ENCODE measurements at places on chromosomes 6 and 20. TPM values are rescaled to one million over a fixed set of nuclear protein-coding genes. Genes with fewer than 3 reads are reported as not detected.

- no peak for DNase-seq
Observed at GRCh38 chr6:155449450-155450239, 6.0 kb downstream of the NOX3 start.

GRCh38 chr20:43955062-43955749 lies 40.6 kb downstream of the TOX2 start:
- no peak for DNase-seq

DNA sequence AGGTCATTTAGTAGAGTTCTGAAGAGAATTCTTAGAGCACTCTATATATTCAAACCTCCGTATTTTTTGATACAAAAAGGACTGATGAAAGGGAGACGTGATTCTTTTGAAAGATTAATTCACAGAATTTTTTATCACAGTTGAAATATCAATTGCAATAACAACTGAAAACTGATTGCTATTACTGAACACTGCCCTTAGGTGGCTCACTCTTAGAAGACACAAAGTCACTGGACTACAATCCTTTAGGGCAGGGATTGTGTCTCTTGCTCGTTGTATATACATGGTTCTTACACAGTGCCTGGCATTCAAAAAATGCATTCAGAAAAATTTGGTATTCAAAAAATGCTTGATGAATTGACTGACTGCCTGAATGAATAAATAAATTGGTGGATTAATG lies 17.1 kb upstream of the CALHM6 start:
- DNase-seq = no peak

DNA sequence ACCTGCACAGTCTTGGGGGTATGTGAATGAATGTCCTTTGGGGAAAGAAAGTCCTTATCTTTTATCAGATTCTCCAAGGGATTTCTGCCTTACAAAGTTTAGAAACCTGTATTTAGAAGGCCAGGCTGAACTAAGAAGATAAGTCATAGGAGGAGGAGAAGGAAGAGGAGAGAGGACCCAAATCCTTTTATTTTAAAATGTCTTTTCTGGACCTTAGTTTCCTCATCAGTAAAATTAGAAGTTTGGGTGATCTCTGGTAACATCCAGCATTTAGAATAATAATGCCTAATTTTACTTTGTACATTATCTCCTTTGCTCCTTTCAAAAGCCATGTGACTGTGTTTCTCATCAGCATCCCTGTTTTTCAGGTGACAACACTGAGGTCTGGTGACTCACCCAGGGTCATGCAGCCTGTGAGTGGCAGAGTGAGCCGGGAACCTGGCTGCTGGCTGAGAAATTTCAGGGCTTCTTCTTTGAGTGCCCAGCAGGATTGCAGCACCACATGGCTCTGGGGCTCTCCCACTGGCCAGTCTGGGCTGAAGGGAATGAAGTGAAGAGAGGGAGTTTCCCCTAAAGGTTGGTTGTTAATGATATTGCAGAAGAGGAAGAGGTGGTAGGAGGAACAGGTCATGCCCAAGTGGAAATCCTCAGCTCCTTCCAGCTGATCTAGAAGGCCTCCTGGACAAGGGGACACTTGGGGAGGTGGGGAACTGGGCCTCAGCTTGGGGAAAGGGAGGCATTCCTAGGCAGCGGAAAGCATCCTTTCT lies 34.0 kb downstream of the VEGFA start:
- DNase-seq = no peak

- no peak for DNase-seq
Observed at GRCh38 chr6:14664621-14665315, 547.2 kb downstream of the CD83 start.

DNA sequence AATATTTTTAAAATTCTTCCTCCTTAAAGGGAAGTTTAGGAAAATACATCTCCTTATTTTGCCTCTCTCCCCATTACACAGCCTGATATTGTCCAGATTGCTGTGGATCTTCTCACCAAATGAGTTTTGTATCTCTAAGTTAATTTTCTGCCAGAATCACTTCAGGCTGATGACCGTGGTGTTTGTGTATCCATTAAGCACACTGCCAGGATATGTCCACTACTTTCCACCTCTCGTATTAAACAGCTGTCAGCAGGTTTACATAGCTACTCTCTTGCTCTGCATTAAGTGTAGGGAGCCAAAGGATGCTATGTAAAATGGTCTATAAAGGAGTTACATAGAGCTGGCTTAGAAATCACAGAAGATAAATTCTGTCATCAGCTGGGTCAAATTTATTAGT lies 201.1 kb downstream of the ZFAND3 start:
- no peak for DNase-seq

DNA sequence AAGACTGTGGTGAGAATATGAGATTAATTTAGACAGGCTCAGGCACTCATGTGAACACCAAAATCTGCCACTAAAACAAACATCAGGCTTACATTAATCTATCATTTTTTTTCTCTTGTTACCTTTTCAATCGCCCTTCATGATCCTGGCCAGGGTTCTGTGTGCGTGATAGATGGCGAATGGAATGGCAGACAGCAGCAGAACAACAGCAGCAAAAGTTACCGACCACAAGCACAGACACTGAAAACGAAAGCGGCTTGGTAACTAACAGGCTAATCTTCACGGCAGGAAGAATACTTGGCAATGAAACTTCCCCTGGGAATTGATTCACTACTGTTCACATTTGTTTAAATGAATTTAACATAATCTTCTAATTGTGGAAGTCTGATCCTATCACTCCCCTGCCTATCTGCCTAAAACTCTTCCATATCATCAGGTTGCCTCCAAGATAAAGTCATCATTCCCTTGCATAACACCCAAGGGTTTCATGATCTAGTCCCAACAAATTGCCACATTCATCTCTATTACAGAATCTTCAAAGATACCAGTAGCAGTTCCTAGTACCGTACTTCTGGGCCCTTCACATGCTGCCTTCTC lies 28.7 kb downstream of the PTPRK start:
- DNase-seq = peak; percentile 52

DNA sequence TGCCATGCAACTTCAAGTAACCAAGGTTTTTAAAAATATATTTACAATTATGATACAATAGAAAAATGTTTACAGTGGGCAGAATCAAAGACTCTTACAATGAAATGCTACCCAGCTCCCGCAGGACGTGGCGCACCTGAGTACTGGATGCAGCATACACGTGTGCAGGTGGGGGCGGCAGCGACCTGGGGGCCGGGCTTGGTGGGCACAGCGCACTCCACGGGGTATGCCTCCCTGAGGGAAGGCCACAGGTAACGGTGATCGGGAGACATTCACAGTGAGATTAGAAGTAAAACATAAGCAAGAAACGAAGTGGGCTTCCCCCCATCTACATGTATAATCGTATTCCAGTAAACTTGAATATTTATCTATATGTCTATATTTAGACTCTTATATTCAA lies 54.2 kb downstream of the WDR27 start:
- DNase-seq = no peak

- DNase-seq = peak; percentile 83
Observed at GRCh38 chr20:62603021-62603906, 39.0 kb upstream of the SLCO4A1 start.

DNA sequence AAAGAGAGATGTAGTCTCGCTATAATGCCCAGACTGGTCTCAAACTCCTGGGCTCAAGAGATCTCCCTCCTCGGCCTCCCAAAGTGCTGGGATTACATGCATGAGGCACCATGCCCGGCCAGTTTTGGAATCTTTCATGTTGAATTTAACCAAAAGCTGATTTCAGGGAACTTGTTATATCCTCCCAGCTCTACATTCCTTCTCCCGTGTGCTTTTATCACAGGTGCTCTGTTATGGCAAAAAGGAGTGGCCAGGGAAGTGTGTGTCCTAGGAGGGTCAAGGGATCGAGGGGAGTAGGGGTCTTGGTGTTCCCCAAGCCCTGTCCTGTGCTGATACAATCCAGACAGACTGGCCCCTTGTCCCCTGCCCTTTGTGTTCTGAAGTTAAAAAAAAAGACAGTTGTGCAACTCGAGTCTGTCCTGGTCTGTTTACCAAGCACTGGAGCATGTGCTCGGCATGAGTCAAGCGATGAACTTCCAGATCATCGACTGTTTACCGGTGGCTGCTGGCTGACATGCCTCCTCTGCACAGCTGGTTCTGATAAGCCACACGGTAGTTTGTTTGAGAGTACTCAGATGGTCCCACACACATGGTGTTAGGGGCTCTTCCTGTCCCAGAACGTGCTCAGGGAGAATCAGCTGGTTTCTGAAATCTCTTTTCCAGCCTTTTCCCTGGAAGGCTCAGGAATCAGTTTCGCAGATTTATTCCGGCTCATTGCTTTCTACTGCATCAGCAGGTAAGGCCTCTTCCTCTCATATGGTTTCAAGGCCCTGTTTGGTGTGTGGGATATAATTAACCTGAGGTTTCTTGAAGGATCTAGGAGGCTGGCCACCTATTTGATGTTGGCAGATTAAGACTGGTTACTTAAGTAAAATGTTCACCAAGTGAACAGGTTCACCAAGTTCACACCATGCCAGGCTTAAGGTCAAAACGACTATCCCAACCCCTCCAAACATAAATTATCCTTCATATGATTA lies 52.6 kb upstream of the NAA20 start:
- DNase-seq = no peak

DNA sequence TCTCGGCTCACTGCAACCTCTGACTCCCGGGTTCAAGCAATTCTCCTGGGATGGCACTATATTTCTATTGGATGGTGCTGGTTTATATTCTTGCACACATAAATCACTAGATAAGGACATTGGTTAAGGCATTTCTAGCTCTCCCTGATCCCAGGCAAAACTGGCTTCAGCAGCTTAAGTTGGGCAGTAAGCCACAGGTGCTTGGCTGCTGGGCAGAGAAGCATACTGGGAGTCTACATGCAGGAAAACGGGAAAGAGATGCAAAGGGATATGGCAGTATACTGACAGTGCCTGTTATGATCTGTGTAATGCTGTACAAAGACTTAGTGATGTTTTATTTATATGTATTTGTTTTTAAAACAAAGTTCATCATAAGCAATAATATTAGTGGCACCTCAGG lies 33.3 kb upstream of the ZFP64 start:
- DNase-seq = no peak

GRCh38 chr6:18207438-18207837 lies 52.2 kb downstream of the KDM1B start:
- DNase-seq = no peak

DNA sequence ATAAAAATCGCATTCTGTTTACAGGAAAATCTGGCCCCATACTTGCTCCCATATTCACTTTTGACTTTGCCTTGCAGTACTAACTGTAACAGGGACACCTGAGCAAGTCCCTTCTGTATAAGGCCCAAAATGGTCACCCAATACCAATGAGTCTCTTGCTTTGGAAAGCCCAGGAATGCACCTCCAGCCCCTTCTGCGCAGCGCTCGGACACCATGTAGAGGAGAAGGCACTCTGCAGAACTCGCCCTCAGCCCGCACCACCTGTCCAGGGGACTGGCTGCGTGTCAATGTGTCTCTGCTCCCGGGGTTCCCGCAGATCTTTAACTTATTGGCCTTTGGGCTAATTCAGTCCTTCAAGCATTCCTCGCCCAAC lies 746 bp upstream of the PRND start:
- peak; percentile 59 for DNase-seq

Gene NOTCH4
- 18.1 TPM for total RNA-seq

Gene BTNL2
- not detected for total RNA-seq

Gene PCSK2
- 2.1 TPM for total RNA-seq

Gene OVOL2
- not detected for total RNA-seq

Gene TCP11
- not detected for total RNA-seq

Gene IER3
- 60.2 TPM for total RNA-seq

All from right cardiac atrium (tissue), 5 donors.